Muscle of arm (tissue), 14 donors: ENCODE measurements at places on chromosomes 3 and 15.

DNA sequence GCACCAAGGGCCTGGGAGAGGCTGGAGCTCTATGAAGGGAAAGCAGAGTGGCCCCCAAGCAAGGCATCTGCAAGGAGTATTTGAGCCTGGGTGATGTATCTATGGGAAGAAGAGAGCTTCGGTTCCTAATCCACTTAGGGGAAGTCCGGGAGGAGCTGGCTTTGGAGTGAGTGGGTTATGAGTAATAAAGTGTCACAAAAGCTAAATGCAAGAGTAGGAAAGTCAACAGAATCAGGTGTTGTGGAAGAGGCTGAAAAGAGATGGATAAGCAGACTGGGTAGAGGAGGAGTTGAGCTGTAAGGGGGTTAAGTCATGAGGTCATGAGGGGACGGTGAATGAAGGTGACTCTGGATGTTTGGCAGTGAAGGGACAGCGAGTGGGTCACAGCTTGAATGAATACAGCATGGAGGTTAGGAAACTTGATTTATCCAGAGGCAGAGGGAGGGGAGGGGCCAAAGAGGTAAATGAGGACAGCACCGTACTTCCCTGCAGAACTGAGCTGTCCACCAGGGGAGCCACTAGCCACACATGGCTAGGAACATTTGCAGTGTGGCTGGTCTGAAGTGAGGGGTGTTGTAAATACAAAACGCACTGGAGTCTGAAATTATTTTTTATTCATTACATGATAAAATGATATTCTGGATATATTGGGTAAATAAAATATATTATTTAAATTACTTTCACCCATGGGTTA is 83.3 kb downstream of the ADCY5 start:
- DNase-seq = no peak

DNA sequence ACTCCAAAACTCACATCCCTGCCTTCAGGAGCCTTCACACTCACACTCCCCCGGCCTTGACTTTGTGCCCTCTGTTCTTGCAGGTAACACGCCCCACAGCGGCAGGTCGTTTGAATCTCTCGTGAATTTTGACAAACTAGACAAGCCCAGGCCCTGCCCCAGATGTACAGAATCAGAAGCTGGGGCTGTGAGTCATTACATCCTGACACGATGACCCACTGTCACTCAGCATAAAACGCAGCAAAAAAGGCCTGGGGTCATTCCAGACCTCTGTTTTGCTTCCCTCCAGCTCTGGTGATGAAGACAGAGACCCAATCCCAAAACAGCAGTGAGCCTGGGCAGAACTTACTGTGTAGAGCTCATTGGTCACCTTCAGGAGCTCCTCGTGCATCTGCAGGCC is 116.4 kb upstream of the RAD18 start:
- DNase-seq = no peak

DNA sequence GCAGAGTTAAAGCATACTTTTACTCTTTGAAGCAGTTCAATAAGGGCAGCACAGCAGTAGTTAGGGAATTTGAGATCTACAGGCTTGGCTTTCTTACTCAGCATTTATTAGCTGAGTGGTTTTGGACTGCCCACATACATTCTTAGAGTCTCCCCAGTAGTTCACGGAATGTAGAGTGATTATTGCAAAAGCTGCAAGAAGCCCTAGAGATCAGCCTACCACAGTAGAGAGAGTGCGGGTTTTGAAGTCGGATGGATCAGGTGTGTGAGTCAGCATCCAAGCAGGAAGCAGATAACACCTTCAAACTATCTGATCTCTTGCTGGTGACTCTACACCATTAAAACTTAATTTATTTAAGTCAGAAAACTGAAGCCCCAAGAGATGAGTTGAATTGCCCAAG is 171.9 kb downstream of the SYNPR start:
- no peak for DNase-seq

DNA sequence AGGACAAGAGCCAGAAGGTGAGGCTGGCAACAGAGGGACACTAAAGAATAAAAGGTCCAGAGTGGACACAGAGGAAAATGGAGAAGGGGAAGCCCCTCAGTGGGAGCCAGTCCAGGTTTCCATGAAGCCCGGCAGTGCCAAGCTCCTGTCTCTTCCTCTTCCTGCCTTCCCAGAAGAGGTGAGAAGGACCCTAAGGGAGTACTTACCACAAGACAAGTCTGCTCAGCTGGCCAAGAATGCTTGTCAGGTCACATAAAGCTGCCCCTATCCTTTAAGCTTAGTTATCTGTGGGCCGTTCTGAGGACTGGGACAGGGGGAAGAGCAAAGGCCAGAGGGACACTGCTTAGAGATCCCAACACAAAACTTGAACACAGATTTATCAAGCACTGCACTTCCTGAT is 100.2 kb downstream of the RYK start:
- DNase-seq = no peak

- no peak for DNase-seq
Measured at GRCh38 chr15:100705065-100705464, 102.7 kb downstream of the ASB7 start.

DNA sequence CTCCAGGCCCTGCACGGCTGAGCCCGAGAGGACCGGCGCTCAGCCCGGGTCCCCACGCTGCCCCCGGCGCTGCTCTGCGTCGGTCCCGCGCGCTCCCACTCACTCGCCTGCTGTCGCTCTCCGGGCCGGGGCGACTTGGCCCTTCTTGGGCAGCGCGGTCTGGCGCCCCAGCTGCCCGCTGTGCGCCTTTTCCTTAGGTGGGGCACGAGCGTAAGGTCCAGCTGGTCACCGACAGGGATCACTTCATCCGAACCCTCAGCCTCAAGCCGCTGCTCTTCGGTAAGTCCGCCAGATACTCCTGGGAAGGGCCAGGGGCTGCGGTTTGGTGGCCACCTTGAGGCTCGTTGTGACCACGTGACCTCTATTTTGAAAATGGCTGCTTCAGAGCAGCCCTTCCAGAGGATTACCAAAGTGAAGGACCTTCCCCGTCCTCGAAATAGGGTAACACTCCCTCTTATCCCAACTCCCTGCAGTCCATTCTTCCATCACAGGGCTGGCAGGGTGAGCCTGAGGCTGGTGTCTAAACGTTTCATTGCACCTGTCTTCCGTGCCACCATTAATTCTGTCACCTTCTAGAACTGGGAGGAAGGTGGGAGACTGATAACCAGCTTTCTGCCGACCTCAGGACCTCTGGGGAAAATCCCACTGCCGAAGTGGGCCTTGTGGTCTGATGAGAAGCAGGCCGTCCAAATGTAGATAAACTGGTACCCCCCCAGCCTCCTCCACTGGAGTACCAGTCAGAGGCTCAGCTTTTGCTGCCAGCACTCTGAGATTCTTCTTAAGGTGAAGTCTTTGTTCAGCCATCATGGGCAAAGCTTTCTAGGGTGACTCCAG is 812 bp downstream of the P4HTM start:
- DNase-seq = no peak

GRCh38 chr15:39852250-39852649 is 67.8 kb downstream of the GPR176 start:
- no peak for DNase-seq

GRCh38 chr3:62416144-62416543 is 42.8 kb upstream of the FEZF2 start:
- no peak for DNase-seq

GRCh38 chr3:54831112-54831511 is 96.7 kb downstream of the LRTM1 start:
- peak; percentile 31 for DNase-seq

GRCh38 chr3:52671676-52672075 is 14.0 kb downstream of the PBRM1 start:
- no peak for DNase-seq

- DNase-seq = no peak
Measured at GRCh38 chr3:156488767-156489166, 66.2 kb downstream of the SSR3 start.
